Stimulated activated CD8-positive, alpha-beta memory T cell treated with anti-CD3 and anti-CD28 coated beads, Interleukin-12 subunit alpha, Interleukin-12 subunit beta, amount 100 ng/mL, for 1 hour (primary cell): ENCODE measurements at places on chromosomes 11 and 22.

- DNase-seq: no peak
These were observed 132.5 kb downstream of the FBXO7 start for GRCh38 chr22:32607086-32607485.

DNA sequence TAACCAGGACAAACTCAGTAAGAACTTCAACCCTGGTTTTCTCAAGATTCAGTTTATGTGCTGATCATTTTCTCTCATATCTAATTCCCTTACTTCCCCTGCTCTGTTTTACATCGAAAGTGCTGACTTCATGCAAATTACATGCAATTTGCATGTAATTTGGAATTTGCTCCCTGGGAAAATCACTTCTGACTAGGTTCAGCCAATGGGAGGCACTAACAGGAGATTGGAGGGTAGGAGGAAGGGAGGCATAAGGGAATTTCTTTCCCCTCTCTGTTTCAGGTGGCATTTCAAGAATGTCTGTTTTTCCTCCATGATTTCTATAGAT, 363.3 kb upstream of the CCDC90B start:
- DNase-seq: no peak

GRCh38 chr11:1770528-1770927, 6.8 kb upstream of the CTSD start:
- no peak for DNase-seq

DNA sequence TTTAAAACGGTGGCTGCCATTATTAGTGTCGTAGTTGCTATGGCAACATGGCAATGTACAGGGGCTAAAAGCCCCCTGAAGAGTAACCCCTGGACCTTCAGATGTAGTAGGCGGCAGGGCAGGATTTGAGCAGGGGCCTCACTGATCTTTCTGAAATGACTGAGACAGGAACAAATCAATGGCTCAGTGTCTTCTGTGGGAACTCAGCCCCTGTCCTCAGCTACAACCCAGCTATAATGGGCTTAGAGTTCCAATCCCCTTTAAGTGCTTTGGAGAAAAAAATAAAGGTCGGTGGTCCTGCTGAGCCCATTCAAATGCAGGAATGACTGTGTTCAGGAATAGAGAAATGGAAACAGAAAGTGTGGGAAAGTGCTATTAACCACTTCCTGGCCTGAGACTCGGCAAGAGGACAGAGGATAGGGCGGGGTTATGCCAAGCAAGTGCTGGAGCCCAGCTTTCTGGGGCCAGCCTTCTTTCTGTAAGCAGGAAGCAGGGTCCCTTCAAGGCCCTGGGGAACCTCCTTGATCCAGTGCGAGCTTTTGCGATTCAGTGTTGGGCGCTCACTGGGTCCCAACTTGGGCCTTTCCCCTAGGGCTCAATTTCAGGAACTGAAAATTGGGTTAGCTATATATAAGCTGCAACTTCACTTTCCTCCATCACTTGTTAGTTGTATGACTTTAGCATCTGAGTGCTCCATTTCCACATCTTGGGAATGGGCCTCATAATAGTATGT, 6.1 kb upstream of the CD82 start:
- DNase-seq: no peak
